A673 (cell line): ENCODE measurements at places on chromosomes 5 and 9. TPM values are rescaled to one million over a fixed set of nuclear protein-coding genes. Genes with fewer than 3 reads are reported as not detected.

FOXI1 gene
- not detected in 2 replicates for total RNA-seq

NOTCH1 gene
- total RNA-seq, result 37.2 and 50.2 TPM in 2 replicates

OCLN gene
- total RNA-seq, result 13.3 and 14.1 TPM in 2 replicates

PCDHB4 gene
- 2.4 and 2.7 TPM in 2 replicates for total RNA-seq

CDH10 gene
- total RNA-seq, result 1.2 and 1.4 TPM in 2 replicates

RGS3 gene
- 19.2 and 19.8 TPM in 2 replicates for total RNA-seq

GABRA1 gene
- not detected in 2 replicates for total RNA-seq

PCDHA5 gene
- 2.1 and 2.2 TPM in 2 replicates for total RNA-seq

XRCC4 gene
- 8.1 and 10.1 TPM in 2 replicates for total RNA-seq

CCDC171 gene
- total RNA-seq, result 72.5 and 77.4 TPM in 2 replicates

DNA sequence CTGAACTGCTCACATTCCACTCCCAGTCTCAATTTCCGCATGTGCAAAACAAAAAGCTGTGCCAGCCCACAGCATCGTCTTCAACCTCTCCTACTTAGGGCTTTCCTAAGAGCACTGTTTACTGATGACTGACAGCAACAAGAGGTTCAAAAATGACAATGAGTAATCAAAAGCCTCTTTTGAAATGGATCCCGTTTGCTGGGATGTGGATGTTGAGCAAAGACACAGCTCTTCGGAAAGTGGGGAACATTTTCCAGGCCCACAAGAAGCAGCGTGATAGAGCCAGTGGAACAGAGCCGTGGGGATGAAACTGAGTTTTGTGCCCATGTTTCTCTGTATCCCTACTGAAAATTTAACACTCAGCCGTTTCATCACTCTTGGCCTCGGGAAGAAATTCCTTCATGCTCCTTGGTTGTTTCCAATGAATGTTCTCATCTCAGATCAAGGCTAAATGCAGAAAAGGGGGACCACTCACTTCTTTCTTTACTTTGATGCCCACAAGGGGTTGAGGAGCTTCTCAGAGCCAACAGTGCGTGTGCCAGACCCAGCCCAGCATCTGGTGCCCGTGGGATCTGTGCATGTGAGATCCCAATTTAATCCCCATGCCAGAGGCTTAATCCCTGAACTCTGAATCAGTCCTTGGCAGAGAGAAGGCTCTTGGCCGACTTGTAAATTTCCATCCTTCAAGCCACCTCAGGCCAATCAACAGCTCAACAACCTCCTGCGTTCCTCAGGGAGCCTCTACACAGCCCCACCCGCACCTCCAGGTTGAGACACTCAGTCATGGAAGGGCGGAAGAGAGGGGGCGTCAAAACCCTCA, 230.2 kb upstream of the DAPK1 start:
- no peak for DNase-seq

- DNase-seq, result no peak
These were observed 214.4 kb upstream of the S1PR3 start for GRCh38 chr9:88776717-88777497.

- no peak for DNase-seq
These were observed 191.4 kb downstream of the HSPA4 start for GRCh38 chr5:133243196-133243595.

DNA sequence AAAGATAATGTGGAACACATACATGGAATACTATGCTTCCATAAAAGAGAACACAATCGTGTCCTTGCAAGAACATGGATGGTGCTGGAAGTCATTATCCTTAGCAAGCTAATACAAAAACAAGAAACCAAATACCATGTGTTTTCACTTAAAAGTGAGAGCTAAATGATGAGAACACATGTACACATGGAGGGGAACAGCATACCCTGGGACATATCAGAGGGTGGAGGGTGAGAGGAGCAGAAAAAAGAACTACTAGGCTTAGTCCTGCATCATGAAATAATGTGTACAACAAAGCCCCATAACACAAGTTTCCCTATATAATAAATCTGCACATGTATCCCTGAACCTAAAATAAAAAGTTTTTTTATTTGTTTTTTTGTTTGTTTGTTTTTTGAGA, 855.5 kb upstream of the NUDT12 start:
- no peak for DNase-seq

DNA sequence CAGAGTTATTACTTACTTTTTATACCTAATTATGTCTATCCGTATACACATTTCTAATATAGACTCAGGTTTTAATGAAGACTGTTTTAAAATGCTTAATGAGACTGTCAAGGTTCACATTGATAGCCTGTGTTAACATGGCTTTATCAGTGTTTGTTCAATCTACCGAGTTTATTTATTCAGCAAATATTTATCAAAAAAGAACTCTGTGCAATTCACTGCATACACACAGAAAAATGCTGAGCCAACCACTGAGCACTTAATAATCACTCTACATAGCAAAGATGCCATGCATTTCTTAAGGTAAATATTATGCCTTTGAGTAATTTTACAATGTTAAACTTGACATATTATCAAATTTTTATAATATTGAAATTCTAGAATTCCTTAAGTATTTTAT, 428.2 kb downstream of the ANXA1 start:
- DNase-seq, result no peak

DNA sequence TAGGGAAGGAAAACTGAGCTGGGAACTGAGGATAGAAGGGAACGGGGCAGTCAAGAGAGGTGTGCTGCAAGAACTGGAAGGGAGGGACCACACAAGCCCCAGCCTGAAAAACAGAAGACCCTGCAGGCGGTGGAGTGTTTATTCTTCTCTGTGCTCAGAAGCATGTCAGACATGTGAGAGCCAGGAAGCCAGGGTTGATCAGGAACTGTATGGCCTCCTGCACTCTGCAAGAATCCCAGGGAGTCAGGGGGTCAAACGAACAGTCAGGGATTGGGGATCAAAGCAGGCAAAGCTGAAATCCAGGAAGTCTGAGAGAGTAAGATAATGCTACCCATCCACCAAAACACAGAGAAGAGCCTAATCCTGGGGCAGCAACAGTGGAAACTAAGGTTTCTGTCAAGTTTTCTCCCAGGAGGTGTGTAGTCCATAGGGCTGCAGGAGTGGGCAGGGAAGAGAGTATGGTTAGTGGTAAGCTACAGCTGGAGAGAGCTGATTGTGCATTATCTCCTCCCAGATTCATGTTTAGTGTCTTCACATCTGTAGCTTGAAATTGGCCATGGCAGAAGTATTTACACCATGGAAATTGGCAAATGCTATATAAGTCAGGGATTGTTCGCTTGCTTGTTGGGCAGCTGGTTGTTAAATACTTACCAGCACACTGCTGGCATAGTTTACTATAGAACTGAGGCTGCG, 115.4 kb upstream of the SLC44A1 start:
- DNase-seq, result no peak

DNA sequence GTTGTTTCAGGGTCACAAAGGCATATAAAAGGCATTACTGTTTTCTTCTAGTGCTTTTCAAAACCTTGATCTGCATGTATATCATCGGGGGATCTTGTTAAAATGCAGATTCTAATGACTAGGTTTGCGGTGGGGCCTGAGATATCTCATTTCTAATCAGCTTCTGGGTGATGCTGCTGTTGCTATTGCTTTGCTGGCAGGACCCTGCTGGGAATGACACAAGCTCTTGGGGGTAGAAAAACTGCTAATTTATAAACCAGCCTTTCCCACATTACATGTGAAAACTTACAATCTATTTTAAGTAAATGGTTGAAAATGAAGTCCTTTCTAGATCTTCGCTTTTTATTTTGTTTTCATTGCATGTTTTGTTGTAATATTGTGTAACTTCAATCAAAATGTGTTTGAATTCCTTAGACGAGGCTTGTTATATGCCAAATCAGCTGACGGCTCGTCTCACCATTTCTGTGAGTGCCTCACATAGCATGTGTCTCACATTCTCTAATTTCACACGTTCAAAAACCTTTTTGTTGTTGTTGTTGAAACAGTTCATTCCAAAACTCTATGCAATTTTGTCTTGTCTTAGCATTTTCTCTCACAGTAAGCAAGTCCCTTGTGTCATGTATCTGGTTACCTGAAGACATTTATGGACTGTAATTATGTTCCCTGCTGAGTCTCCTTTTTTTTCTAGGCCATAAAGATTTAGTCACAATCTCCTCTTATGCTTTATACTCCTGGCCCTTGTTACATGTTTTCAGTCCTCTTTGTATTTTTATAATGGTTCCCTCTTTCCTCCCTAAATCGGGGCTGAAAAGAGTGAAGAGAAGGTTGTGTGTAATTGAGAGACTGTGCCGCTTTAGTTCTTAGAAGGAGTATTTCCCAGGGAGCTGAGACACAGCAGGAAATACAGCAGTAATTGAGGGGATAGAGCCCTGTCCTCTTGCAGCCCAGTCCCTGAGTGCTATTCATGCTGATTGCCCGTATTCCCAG, 521.0 kb upstream of the SEMA6A start:
- DNase-seq, result no peak

- DNase-seq, result no peak
These were observed 146.8 kb upstream of the DAPK1 start for GRCh38 chr9:87350915-87351314.

- peak; percentile 63 for DNase-seq
These were observed at the start of gene TGFBI for GRCh38 chr5:136028782-136029742. TGFBI (plus strand) TSS chr5:136028988; CDS start chr5:136029056, 68 bp downstream.

- no peak for DNase-seq
These were observed 121.2 kb upstream of the ST8SIA4 start for GRCh38 chr5:101024299-101024698.

DNA sequence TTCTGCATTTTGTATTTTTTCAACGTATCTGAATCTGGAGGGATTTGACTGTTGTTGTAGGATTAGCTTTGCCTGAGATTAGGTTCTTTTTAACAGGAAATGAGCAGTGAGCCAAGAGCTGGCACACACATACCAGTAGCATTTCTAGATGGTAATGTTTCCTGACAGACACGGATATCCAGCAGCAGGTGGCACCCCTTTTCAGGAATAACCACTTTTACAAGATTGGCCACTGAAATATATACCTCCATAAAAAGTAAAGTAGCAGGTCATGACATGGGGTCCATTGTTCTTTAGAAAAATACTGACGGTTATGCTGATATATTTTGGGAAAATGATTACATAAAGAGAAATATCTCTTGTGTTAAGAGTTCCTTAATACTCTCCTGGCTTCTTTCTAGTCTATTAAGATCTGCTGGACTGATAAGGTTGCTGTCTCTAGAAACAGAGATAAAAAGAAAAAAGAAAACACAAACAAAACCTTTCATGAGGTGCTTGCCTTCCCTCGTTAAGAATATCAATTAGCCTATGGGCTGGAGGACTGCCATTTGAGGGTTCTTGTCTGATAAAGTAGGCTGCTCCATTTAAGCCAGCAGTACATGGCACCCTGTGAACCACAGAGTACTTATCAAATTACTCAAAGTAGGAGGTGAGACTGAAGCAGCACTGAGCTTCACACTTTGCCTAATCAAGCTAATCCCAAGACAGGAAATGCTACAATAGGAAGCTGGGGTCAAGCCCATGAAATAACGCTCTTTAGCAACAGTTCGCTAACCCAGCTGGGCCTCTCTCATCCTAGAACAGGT, 101.6 kb upstream of the PCA3 start:
- DNase-seq, result peak; percentile 43

- no peak for DNase-seq
These were observed 21.6 kb downstream of the UBAC1 start for GRCh38 chr9:135939351-135940265.

GRCh38 chr9:121667214-121667613, 15.8 kb downstream of the DAB2IP start:
- no peak for DNase-seq

DNA sequence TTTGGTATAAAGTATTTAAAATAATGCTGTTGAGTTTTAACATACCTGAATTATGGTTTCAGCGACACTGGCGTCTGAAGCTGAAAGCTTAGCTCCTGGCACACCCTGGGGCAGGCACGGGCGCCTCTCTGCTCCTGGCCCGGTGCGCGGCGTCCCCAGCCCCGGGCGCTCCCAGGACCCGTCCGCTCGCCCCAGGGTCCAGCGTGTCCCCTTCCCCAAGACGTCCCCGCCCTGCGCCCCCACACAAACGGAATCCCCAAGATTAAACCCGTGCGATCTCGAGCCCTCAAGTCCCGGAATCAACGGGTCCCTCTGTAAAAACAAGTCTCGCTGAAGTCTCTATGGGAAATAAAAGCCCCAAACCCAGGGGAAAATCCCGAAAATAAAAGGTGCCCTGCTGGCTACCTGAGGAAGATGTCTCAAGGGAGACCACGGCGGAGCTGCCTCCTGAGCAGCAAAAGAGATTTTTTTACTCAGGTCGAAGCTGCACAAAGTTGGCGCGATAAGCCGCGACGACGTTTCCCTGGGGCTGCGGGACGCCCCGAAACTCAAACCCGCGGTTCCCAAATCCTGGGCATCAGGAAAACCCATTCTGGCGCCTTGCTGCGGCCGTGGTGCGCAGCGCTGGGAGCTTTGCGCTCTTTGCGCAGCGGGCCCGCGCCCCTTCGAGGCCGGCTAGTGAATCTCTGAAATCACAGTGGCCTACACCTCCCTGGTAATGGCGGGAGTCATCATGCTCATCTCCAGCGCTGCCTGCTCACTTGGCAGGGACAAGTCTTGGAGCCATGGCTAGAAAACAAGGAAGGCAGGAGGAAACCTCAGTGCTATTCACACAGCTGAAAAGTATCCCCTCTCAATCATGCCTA, 6.3 kb upstream of the IFNA8 start:
- DNase-seq, result no peak

DNA sequence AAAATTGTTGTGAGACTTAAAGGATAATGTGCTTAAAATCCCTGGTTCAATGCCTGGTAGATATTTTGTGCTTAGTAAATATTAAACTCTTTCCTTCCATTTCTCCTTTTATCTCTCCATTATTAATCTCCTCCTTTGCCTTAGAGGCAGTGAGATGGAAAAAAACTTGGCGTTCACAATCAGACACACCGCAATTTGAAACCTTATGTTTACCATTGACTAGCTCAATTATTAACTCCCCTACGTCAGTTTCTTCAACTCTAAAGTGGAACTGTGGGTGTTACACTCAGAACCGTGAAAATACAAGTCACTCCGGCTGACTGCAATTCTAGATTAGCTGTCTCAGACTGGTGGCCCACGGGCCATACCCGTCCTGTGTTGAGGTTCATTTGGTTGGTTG, 327.2 kb downstream of the DEPDC1B start:
- no peak for DNase-seq

- DNase-seq, result no peak
These were observed 53.7 kb upstream of the SMIM15 start for GRCh38 chr5:61215996-61216395.

- DNase-seq, result no peak
These were observed 1.4 kb downstream of the DBH start for GRCh38 chr9:133637451-133638055.

- no peak for DNase-seq
These were observed 480.4 kb upstream of the TUSC1 start for GRCh38 chr9:26158631-26159150.
